Activated T-helper 1 cell treated with anti-CD3 and anti-CD28 coated beads, Interleukin-12 subunit alpha, Interleukin-12 subunit beta, Interleukin-2, Interleukin-4 antibody, amounts not matched to agents 30 ng/mL and 10 ng/mL and 1 ng/mL, durations not matched to agents 14 hours and 24 hours and 36 hours (primary cell): ENCODE measurements at places on chromosomes 5 and 9. TPM values are rescaled to one million over a fixed set of nuclear protein-coding genes. Genes with fewer than 3 reads are reported as not detected.

Gene CAVIN4
- total RNA-seq: 0.10 TPM in 1 of 2 replicates, not detected in the other

Gene BHMT2
- not detected in 2 replicates for total RNA-seq

DNA sequence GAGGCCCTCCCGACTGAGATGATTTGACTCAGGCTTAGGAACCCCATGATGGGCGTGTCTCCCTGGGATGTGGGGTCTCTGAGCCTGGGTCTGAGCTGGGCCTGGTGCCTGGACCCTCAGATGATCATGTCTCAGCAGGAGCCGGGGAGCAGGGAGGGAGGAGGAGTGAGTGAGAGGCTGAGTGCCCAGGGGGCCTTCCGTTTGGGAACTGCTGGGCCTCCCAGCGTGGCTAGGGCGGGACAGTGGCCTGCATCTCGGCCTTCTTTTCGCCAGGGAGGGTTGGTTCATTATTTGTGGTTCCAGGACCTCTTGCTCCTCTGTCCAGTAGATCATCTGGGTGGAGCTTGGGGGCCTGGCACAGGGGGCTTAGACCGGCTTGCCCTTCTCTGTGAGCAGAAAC, 5.6 kb downstream of the PRRX2 start:
- no peak for DNase-seq

- DNase-seq: no peak
Measured at GRCh38 chr9:108830272-108830671, 25.5 kb downstream of the ACTL7B start.

GRCh38 chr9:84387821-84388220, 47.3 kb upstream of the SLC28A3 start:
- DNase-seq: no peak

- peak; percentile 29 for DNase-seq
Measured at GRCh38 chr9:20356403-20357036, 265.8 kb downstream of the MLLT3 start.

DNA sequence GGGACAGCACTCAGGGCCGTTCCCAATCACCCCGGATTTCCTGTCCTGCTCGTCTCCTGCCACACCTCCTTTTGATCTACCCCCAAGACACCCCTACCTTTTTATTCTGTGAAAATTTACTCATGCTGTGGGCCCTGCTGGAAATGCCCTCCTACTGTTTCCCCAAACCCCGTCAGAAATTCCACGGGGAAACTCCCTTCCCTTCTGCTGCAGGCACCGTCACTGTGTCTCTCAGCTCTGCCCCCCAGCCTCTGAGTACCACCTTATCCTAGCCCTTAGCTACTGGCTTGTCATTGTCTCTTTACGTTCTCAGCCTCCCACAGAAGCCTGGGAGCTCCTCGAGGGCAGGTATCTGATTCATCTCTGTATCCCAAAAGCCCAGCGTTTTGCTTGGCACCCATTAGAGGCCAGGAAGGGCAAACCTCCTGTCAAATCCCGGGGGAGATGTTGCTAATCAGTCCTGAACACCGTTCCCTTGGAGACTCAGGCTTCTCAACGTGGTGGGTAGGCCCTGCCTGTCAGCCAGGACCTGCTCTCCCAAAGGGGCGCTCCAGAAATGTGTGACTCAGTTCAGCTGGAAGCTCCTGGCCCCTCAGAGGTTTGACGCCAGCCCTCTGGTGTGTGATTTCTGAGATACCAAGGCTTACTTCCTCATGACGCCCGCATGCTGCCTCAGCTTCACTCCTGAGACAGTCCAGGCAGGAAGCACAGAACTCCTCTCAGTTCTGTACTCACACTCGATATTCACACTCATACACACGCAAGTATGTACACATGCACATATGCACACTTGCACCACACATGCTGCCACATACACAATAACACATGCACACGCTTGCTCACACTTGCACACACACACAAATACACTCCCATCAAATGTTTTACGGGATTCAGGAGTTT, 50.7 kb upstream of the GRHPR start:
- DNase-seq: no peak

Gene SLC1A3
- not detected in 2 replicates for total RNA-seq

GRCh38 chr5:139392678-139393496, 2.0 kb downstream of the PROB1 start:
- DNase-seq: peak; percentile 84

Gene SLC46A2
- total RNA-seq: not detected in 2 replicates

GRCh38 chr9:129584136-129584535, 36.8 kb downstream of the C9orf50 start:
- DNase-seq: peak; percentile 69
